ENCODE measurements at places on chromosomes 2 and 18.

GRCh38 chr18:80147418-80148325 is 38.6 kb downstream of the ADNP2 start:
- peak; percentile 73 for DNase-seq

DNA sequence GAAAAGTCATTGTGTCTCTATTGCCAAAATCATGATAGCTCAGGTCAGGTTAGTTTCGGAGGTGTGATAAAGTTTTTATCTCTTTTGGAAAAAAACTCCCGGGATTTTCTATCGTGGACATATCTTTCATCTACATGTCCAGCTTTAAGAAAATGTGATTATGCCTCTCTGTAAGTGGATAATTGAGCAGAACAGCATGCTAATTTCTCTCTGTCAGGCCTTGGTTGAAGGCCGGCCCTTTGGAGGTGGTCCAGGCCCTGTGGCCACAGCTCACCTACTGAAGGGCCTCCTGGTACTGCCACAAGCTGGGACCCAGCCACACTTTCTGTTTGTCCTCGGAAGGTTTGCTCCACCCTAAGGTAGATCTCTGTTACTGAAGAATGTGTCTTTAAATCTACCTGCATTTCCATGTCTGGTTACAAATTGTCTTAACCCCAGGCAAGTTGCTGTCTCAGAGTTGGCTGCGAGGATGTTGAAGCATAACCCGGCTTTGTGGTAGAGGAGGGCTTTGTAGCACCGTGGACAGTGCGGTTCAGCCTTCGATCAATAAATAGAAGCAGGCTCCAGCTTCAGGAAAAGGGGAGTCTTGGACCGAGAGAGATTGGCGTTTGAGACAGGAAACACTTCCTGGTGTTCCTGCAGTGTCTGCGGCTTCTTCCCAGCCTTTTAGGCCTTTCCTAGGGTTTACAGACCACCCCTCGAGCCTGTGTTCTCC is 25.5 kb downstream of the TCF7L1 start:
- no peak for DNase-seq

GRCh38 chr2:2507417-2507997 is 176.4 kb upstream of the MYT1L start:
- no peak for DNase-seq

DNA sequence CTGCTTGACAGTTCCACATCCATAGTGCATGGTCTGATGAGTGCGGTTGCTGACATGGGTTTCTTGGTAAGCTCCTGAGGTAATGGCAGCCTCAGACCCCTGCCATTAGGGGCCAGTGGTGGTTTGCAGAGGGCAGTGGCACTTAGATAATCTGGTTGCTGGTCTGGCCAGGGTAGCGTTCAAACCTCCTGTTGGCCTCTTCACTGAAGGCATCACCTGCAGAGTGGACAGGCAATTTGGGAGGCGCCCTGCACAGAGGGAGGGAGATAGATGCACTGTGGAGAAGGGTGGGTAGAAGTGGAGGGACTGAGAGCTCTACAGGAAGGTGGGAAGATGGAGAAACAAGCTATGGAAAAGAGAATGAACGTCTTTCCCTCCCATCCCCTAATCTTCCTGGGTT is 3.7 kb downstream of the HTRA2 start:
- DNase-seq: no peak

- DNase-seq: peak; percentile 11
These were observed 223.1 kb downstream of the AGAP1 start for GRCh38 chr2:235716875-235717496.
